ENCODE measurements at places on chromosomes 12 and 14. TPM values are rescaled to one million over a fixed set of nuclear protein-coding genes. Genes with fewer than 3 reads are reported as not detected.

TC2N gene
- total RNA-seq, result 0.16 TPM

TMPRSS12 gene
- not detected for total RNA-seq

PXN gene
- total RNA-seq, result 78.6 TPM

NGB gene
- not detected for total RNA-seq

PZP gene
- total RNA-seq, result 1.1 TPM

MIP gene
- total RNA-seq, result 0.38 TPM

TIGAR gene
- 11.8 TPM for total RNA-seq

LRCOL1 gene
- total RNA-seq, result 2.5 TPM

KLHDC1 gene
- total RNA-seq, result 2.8 TPM

WDHD1 gene
- total RNA-seq, result 14.5 TPM

TMEM106C gene
- 49.1 TPM for total RNA-seq

SLCO1A2 gene
- total RNA-seq, result not detected

HRK gene
- total RNA-seq, result not detected

CLIP1 gene
- total RNA-seq, result 32.4 TPM

PLEKHD1 gene
- 0.06 TPM for total RNA-seq

PRPH gene
- not detected for total RNA-seq
